Stimulated activated CD4-positive, alpha-beta T cell treated with anti-CD3 and anti-CD28 coated beads, TNF-alpha, amount 100 ng/mL, for 4 hours (primary cell): ENCODE measurements at places on chromosomes 11 and 22.

GRCh38 chr11:125401746-125402145 is 94.3 kb downstream of the FEZ1 start:
- DNase-seq, result no peak

- no peak for DNase-seq
Observed at GRCh38 chr11:130553306-130553705, 104.9 kb downstream of the ADAMTS15 start.

DNA sequence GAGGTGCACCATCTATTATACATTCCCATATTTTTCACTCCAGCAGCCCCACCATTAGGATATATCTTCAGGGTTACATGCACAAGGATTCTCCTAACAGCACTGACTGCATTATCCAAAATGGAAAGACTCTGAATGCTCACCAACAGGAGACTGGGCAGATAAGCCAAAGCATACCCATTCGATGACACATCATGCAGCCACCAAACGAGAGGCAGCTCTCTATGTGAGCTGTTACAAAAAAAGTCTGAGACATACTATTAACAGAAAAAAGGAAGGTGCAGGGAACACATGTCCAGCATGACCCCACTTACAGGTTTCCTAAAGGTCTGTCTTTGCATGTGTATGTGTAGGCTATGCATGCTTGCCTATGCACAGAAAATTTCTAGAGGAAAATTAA is 12.4 kb upstream of the SERPIND1 start:
- no peak for DNase-seq

GRCh38 chr22:31461699-31462098 is 27.9 kb downstream of the EIF4ENIF1 start:
- DNase-seq, result no peak
